ENCODE measurements at places on chromosomes 7 and 10.

DNA sequence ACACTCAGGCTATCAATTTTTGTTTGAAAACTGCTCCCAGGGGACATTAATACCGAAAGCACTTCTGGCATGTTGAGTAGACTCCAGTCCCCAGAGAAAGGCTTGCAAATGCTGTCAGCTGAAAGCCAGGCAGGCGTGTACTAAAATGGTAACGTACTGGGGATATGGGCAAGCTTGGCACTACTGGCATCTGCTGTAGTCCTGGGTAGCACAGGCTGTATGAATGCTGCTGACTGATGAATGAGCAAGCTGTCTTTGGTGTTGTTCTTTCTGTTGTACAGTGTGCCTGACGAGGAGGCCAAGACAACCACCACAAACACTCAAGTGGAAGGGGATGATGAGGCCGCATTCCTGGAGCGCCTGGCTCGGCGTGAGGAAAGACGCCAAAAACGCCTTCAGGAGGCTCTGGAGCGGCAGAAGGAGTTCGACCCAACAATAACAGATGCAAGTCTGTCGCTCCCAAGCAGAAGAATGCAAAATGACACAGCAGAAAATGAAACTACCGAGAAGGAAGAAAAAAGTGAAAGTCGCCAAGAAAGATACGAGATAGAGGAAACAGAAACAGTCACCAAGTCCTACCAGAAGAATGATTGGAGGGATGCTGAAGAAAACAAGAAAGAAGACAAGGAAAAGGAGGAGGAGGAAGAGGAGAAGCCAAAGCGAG is 53.5 kb upstream of the AGBL3 start:
- no peak for DNase-seq

- no peak for DNase-seq
Observed at GRCh38 chr7:96697822-96698221, 11.8 kb downstream of the SEM1 start.

- DNase-seq: no peak
Observed at GRCh38 chr7:69237541-69237940, 360.7 kb upstream of the AUTS2 start.

DNA sequence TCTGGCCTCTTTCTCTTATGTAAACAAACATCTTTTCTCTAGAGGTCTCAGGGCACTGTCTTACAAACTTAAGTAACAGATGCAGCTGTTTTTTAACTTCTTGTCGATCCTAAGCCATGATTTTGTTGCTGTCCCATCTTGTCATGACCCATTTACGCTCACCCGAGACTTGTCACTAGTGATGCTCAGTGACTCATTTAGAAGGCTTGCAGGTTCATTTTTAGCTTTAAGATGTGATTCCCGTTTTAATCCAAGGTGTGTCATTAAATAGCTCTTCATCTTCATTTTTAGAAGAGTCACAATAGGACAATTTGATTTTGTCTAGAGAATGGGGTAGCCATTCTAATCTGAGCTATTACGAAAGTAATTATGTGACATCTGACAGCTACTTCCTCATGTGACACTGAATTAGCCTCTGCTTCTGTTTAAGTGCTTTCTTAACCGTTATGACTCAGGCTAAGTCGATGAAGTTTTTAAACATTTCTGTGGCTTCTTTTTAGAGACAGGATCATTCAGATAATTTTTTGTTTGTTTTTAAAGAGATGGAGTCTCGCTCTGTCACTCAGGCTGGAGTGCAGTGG is 42.7 kb downstream of the SPDYE5 start:
- no peak for DNase-seq

DNA sequence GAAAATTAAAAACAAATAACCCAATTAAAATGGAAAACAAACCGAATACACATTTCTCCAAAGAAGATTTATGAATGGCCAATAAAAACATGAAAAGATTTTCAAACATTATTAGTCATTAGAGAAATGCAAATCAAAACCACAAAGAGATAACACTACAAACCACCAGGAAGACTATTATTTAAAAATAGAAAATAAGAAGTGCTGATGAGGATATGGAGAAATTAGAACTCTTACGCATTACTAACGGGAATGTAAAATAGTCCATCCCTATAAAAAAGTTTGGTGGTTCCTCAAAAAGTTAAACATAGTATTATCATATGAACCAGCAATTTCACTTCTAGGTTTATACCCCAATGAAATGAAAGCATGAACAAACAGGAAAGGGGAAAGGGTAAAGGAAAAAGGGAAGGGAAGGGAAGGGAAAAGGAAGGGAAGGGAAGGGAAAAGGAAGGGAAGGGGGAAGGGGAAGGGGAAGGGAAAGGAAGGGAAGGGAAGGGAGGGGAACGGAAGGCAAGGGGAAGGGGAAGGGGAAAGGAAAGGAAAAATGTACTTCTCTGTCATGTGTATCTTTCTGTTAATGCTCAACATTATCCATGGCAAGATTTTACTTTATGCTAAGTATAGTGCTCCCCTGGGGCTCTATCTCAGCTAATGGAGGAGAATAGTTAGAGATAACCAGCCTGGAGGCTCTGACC is 125.3 kb upstream of the RSU1 start:
- DNase-seq: no peak

GRCh38 chr7:11345621-11346020 is 371.9 kb downstream of the PHF14 start:
- no peak for DNase-seq

- DNase-seq: peak; percentile 20
Observed at GRCh38 chr10:112115781-112116385, 67.7 kb downstream of the GPAM start.

DNA sequence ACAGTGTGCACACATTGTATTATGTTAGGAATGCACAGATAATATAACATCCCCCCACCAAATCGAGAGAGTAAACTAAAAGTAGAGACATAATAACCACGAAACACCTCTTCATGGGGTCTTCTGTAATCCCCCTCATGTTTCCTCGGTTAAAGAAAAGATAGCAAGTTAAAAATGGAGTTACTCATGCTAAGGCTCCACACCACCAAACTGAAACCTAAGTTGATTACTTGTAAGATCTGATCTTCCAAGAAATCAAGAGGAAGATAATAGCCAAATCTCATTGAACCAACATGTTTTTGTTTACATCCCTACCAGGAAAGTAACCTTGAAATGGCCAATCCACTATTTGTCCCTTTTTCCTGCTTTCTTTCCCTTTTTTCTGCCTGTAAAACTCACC is 11.7 kb upstream of the ETV1 start:
- DNase-seq: no peak

- DNase-seq: no peak
Observed at GRCh38 chr7:116548506-116548905, 23.7 kb downstream of the CAV1 start.

- no peak for DNase-seq
Observed at GRCh38 chr7:85516675-85517074, 329.8 kb upstream of the SEMA3D start.

- no peak for DNase-seq
Observed at GRCh38 chr7:135242096-135242684, 8.6 kb downstream of the STRA8 start.

- DNase-seq: no peak
Observed at GRCh38 chr10:72595436-72595835, 30.4 kb downstream of the MICU1 start.

DNA sequence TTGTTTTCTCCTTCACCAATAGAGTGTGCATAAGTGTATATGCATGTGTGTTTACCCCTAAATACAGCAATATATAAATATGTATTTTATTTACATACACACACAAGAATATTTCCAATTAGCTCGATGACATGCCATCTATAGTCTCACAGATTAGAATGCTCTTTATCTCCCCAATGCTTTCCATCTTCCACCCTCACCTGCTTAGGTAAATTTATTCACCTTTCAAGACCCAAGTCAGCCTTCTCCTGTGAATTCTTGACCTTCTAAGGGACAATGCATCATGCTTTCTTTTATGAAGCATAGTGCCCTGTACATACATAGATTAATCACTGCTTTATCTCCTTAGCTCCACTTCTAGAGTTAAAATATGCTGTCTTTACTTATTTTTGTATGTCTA is 49.7 kb downstream of the SEMA3A start:
- no peak for DNase-seq

DNA sequence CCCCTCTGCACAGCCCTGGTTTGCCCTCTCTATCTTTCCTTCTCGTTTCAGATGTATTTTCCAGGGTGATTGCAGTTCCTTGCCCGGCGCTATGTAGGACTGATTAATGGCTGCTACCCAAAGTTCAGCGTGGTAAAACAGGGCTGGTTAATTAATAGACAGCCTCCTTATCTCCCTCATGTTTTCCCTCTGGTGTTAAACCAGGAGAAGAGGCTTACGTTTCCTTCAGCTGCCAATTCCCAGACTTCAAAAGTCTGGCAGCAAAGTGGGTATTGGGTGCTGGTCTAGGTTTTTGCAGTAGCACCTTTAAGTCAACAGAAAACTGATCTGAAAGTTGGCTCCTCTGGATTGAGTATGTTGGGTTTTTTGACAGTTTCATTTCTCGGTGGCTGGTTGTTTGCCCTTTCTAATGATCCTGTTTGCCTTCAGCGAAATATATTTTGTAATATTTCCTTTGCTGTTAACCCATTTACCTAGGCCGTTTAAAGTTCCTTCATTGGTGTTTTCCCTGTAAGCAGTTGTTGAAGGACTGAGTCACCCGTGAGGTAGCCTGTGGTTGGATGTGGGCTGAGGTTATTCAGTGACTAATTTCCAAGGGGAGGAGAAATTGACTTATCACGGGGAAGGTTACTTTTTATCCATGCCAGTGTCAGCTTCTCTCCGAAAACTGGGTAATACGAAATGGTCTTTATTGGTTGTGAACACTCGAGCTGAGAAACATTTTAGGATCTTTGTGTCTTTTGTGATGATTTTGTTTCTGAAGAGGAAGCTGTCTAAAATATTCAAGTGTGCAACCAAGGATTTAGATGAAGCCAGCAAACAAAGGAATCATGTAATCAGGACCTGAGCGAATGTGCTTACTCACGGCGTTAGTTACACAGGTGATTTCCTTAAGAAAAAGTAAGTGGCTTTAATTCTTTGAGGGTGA is 257.2 kb downstream of the KIAA1217 start:
- DNase-seq: no peak

DNA sequence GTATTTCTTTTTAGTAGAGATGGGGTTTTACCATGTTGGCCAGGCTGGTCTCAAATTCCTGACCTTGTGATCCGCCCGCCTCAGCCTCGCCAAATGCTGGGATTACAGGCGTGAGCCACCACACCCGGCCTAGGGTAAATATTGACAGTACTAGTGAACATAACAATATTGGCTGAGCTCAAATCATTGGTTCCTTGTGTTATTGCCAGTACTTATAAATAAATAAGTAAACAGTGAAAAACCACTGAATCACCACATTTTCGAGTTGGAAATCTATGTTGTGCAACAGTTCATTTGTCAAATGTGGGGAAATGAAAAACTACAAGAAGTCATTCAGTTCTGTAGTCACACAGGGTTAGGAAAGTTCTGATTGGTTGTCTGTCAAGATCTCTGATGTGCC is 15.8 kb downstream of the RPP30 start:
- DNase-seq: no peak

DNA sequence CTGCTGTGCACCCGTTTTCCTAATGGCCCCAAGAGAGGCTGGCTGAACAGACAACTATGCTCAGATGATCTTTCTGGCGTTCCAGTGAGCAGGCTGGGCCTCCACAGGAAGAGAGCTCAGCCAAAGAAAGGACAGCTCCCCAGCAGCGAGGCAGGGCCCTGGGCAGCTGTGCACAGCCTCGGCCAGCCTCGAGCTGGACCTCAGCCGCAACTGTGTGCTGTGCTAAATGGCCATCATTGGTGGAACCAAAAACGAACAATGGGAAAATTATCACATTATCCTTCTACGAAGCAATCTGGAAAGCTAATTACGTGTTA is 97.5 kb downstream of the CTBP2 start:
- no peak for DNase-seq

GRCh38 chr7:73703757-73704639 is 15.5 kb downstream of the STX1A start:
- DNase-seq: peak; percentile 50

- DNase-seq: no peak
Observed at GRCh38 chr10:73601486-73601921, 10.4 kb upstream of the USP54 start.

DNA sequence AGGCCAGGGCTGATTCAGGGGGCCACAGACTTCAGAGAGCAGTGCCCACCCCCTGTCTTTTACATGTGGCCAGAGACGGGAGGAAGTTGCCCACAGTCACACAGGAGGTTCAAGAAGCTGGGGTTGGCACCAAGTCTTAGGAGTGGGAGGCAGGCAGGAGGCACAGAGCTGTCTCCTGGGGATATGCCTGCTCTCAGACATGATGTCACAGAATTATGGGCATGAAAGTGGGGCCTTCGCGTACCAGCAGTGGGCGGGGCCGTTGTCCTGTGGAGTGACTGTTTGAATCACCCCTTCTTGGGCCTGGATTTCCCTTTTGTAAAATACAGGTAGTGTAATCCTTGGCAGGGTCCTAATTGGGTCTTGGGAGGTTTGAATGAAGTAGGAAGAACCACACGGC is 81.2 kb upstream of the PPIF start:
- DNase-seq: no peak

DNA sequence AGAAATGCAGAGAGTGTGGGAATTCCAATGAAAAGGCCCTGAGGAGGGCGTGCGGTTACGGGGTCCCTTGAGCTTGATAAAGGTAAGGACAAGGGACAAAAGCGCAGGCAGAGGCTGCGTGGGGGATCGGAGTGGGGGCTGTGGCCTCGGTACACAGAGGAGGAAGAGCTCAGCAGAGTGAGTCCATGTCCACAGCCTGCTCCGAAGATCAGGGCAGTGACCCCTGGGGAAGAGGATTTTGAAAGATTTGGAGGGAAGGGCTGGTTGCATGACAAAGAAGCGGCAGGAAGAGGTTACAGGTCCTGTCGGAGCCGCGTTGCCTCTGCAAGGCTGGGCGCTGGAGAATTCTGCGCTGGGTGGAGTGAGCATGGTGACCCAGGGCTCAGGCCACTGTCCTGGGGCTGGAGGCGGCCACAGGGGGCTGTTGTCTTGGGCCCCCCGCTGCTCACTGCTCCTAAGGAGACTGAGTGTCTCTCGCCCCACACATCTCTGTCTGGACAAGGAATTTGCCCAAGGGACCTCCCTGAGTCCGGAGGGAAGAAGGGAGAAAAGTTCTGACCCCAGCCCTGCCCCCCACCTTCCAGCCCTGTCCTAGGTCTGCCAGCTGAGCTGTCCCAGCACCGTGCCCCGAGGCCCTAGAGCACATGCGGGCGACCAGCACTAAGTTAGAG is 69.8 kb upstream of the INSIG1 start:
- no peak for DNase-seq

GRCh38 chr10:30967650-30968410 is 63.8 kb downstream of the ZNF438 start:
- DNase-seq: no peak

Data from naive thymus-derived CD4-positive, alpha-beta T cell (primary cell).